ENCODE measurements at places on chromosomes 16 and 17.

DNA sequence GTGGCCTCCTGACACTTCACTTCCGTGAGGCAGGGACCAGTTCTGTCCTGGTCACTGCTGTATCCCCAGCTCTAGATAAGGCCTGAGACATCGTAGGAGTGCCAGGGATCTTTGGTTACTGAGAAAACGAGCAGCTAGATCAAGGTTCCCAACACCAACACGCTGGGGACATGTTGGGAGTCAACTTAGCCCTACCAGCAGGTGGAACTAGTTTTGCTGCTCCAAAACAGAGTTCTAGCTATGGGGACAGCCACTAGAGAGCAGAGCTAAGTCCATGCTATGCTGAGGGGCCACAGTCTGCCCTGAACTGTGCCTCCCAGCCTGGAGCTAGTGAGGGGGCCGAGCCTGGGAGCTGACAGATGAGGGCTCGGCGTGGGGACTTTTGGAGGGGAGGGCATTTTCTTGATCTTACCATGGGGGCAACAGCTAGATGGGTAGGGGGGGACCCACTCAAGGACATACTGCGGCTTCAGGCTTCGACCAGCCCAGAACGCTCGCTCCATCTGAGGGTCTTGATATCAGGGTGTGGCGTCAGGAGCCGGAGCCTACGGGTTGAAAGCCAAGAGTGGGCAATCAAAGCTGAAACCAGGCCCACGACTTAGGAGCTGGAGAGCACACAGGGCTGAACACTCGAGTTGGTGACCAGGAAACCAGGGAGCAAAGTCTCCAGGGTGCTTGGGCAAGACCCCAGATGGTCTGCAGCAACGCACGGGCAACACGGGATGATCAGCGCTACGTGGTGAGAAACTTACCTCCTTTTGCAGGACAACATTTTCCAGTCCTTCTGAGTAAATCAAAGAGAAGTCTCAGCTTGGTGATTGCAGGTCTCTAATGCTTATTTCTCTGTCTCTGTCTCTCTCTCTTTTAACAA, 13.4 kb downstream of the SNX20 start:
- no peak for DNase-seq

- DNase-seq, result no peak
Observed at GRCh38 chr17:50634915-50635731, 442 bp downstream of the ABCC3 start.

- DNase-seq, result no peak
Observed at GRCh38 chr16:89398924-89399323, 91.4 kb downstream of the ANKRD11 start.

GRCh38 chr16:56515665-56516064, 4.2 kb downstream of the BBS2 start:
- DNase-seq, result no peak

DNA sequence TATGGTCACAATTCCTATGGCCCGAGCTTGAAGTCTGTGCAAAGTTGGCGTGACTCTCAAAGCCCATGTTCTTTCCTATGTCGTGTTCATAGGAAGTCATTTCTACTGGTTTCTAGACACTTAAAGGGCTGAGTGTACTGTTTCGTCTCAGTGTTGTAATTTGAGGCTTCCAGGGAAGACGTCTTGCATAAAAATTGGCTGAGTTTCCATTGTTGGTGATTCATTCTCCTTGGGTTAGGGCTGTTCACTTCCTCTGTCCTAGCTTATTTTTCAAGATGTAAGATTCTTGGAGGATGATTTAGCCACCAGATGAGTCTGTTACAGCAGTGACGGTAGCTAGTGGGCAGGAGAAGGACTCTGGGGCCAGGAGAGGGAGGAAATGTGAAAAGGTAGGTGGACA, 43.1 kb downstream of the PIK3R5 start:
- DNase-seq, result peak; percentile 94

GRCh38 chr17:56020369-56020768, 132.9 kb upstream of the ANKFN1 start:
- no peak for DNase-seq

DNA sequence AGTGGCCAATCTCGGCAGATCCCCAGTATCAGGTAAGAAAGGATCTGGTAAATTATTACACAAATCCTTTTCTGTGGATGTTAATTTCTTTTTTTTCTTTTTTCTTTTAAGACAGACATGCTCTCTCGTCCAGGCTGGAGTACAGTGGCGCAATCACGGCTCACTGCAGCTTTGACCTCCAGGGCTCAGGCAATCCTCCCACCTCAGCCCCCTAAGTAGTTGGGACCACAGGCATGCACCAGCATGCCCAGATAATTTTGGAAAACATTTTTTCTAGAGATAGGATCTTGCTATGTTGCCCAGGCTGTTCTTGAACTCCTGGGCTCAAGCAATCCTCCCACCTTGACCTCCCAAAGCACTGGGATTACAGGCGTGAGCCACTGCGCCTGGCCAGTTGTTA, 54.0 kb downstream of the GAS7 start:
- DNase-seq, result no peak

Measured in inflammatory macrophage treated with lipopolysaccharide for 1 hour (primary cell).